ENCODE measurements at places on chromosomes 7 and 10.

- DNase-seq = no peak
Measured at GRCh38 chr7:50808282-50808888, 25.7 kb upstream of the GRB10 start.

DNA sequence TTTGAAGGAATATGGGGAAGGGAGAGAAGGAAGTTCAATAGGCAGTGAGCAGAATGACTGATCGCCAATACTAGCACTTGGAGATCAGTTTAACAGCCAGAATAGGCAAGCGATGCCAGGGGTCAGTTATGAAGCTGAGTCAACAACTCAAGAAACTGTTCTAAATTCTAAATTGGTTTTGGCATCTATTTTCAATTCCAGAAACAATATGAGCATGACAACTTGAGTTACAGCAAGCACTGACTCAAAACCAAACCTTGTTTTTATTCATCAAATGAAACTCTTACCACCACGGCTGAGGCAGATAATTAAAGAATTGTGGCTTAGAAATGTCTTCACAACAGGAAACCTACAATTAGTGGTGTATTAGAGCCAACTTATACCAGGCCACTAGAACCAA, 180.5 kb upstream of the ASAH2 start:
- DNase-seq = peak; percentile 21

DNA sequence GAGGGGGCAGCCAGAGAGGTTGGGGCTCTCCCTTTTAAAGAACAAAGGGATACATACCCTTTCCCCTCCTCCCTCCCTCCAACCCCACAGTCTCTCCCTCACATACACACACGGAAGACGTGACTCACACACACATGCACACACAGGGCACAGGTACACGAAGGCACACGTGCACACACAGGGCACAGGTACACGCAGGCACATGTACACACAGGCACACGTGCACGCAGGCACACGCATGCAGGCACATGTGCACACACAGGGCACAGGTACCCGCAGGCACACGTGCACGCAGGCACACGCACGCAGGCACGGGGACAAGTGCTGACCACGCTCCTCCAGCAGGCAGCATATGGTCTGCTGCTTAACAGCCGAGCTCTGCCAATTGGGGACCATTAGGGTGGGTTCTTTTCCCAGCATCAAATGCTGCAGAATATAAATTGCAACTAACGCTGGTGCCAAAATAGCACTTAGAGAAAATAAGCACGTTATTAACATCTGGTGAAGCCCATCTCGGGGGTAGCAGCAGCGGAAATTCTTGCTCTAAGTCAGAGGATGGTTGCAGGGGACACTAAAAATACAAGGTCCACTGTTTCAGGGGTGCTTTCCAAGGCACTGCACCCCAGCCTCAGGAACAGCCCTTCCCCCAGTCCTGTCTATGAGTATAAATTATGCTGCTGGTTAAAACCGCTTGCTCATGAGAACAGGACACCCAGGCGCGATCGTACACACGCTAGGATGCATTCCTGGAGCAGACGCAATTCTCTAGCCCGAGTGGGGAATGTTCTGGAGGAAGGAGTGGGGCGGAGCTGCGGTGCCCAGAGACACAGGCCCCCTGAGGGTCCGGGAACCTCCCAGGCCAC, 55.2 kb upstream of the TNRC18 start:
- peak; percentile 61 for DNase-seq

DNA sequence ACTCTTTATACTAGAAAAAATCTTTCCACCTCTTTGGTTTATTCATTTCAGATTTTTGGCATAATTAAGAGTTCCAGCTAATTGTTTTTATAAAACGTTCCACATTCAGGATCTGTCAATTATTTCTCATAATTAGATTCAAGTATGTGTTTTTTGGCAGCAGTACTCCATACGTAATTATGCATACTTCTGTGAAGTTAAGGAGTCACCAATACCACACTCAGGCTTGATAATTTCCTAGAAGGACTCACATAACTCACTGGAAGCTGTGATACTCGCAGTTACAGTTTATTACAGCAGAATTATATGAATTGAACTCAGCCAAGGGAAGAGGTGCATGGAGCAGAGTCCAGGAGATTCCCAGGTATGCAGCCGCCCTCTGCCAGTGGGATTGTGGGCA, 290.5 kb upstream of the AKR1E2 start:
- no peak for DNase-seq

GRCh38 chr7:28672397-28672797, 260.1 kb downstream of the CREB5 start:
- DNase-seq = no peak

- no peak for DNase-seq
Measured at GRCh38 chr7:151247611-151248345, 716 bp downstream of the SMARCD3 start.

GRCh38 chr7:8018961-8019360, 50.4 kb downstream of the GLCCI1 start:
- no peak for DNase-seq

GRCh38 chr10:124678557-124679240, 65.5 kb downstream of the FAM53B start:
- no peak for DNase-seq

GRCh38 chr7:10934292-10934691, 39.4 kb upstream of the PHF14 start:
- DNase-seq = peak; percentile 51

- DNase-seq = no peak
Measured at GRCh38 chr10:98528805-98529183, 82.1 kb upstream of the HPS1 start.

DNA sequence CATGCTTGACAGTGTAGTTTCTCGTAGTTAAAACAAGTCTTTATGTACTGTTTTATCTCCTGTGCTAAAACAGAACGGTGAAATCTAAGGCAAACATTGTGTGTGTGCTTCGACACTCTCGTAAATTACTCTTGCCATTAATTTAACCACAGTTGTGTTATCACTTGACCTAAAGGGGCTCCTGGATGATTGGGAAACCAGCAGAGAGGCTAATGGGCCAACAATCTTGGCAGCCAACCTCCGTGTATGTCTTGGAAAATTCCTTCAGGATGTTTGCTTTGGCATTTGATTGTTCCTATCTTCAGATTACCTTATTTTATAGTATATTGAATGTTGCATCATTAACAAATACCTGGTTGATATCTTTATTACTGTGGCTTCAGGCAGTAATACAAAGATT, 409.5 kb downstream of the SDK1 start:
- no peak for DNase-seq

- no peak for DNase-seq
Measured at GRCh38 chr7:157769526-157770215, 432.9 kb downstream of the DNAJB6 start.

GRCh38 chr7:32390210-32390609, 100.0 kb downstream of the LSM5 start:
- DNase-seq = no peak

DNA sequence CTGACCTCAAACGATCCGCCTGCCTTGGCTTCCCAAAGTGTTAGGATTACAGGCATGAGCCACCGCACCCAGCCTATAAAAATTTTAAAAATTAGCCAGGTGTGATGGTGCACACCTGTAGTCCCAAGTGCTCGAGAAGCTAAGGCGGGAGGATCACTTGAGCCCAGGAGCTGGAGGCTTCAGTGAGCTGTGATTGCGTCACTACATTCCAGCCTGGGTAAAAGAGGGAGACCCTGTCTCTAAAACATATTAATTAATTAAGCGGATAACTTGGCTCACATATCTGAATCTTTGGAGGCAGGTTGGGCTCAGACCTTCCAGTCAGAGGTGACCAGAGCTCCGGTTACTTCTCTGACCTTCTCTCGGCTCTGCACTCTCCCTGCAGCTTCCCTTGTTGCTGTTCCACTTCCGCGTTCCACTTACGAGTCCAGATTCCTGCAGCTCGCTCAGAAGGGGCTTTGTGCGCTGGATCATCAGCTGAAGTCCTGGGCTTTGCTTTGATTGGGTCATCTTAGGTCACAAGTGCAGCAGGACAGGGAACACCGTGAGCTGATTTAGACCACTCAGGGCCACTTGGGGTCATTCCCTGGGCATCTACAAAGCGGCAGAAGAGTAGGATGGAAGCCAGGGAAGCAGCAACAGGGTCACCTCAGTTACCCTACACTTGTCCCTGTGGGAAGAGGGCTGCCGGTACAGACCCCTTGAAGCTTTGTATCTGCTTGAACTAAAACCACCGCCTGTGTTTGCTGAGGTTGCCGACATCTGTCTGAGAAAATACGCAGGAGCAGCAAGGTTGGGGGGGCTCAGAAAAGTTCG, 2.0 kb upstream of the ARPC1B start:
- DNase-seq = no peak

- no peak for DNase-seq
Measured at GRCh38 chr7:31734456-31734855, 47.4 kb downstream of the PPP1R17 start.

GRCh38 chr7:1085266-1085665, 2.6 kb upstream of the GPER1 start:
- no peak for DNase-seq

DNA sequence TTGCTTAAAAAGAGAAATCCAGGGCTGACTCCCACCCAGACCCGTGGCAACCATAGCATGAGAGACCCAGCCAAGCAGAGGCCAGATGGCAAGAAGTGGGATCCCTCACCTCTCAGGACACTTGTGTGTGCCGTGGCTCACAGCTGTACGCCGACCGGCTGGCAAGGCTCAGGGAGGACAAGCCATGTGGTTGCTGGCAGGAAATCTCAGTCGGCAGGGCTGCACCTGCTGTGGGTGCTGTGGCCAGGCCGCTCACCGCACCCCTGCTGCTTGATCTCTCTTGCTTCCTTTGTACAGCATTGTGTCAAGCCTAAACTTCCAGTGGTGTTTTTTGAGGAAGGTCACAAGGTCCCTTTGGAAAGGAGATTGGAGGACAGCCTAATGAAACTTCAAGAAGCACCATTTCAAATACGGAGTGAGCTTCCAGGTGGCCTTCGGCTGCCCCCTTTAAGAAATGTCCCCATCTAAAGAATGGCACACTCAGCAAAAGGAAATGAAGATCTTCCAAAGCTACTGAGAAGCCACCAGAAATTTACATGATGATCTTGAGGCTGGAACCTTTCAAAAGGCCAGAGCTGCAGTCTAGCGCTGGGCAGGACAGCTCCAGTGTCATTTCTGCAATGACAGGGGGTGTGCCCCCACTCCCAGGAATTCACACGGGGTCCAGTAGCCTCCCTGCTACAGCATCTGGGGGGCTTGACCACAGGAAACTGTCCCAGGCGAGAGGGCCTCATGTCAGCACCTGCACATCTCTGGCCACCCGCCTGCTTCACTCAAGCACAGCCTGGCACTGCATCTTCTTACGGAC, 409.0 kb upstream of the MGMT start:
- DNase-seq = no peak

- no peak for DNase-seq
Measured at GRCh38 chr7:82044497-82045080, 274.7 kb upstream of the HGF start.

- DNase-seq = no peak
Measured at GRCh38 chr10:6593241-6593671, 13.2 kb upstream of the PRKCQ start.

DNA sequence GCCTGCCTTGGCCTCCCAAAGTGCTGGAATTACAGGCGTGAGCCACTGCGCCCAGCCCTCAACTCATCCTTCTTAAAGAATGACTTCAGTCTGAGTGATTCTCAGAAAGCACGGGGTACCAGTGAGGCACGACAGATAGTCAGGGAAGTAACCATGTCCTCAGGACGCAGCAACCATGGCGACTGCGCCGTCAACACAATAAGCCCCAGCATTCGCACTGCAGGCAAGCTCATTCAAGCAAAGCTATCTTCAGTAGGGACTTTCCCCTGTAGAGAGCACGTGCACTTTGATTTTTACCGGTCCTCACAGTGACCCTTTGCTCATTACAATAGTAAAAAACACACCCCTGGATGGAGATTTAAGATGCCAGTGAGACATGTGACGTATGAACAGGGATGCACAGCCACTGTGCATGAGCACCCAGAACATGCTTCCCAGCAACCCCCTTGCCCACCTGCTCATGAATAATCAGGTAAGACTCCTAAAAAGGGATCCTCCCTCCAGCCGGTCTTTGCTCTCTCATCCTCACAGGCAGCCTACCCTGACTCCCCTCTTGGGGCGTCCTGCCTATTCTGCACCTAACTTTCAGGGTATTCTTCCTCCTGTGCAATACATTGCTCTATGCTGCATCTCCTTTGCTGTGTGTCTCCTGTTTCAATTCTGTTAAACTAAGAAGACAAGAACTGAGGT, 9.1 kb downstream of the WDR86 start:
- DNase-seq = no peak
